Activated naive CD8-positive, alpha-beta T cell treated with anti-CD3 and anti-CD28 coated beads for 36 hours (primary cell): ENCODE measurements at places on chromosomes 4 and X.

DNA sequence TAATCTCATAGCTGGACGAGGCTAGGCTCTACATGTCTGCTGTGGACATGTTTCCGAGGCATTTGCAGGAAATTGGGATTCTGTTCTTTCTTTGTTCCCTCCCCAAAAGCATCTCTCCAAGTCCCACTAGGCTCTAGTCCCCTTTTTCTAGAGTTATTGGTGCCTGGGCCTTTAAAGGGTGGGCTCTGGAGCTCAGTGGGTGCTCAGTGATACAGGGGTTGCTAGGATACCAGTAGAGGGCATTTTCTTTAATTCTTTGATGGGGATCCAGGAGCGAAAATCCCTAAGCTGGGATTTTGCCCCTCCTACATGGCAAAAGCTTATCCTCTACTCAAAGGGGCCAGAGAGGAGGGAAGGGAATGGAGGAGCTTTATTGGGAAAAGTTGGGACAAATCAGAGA, 34.2 kb downstream of the ARHGEF9 start:
- H3K27me3 ChIP-seq = no peaks in the 10 kb centered on the region
- H3K4me3 ChIP-seq = no peak overlapping the region
- H3K36me3 ChIP-seq = peaks cover 5% of the 10 kb centered on the region
- no peak for DNase-seq
- peaks cover 46% of the 10 kb centered on the region for H3K4me1 ChIP-seq

GRCh38 chrX:49184294-49185281, 1.6 kb downstream of the PRICKLE3 start:
- H3K27ac ChIP-seq = peak overlapping the region; percentile 86
- DNase-seq = peak; percentile 56
- H3K4me1 ChIP-seq = peaks cover 8% of the 10 kb centered on the region
- peaks cover 13% of the 10 kb centered on the region for H3K36me3 ChIP-seq
- H3K4me3 ChIP-seq = peak overlapping the region; percentile 90

DNA sequence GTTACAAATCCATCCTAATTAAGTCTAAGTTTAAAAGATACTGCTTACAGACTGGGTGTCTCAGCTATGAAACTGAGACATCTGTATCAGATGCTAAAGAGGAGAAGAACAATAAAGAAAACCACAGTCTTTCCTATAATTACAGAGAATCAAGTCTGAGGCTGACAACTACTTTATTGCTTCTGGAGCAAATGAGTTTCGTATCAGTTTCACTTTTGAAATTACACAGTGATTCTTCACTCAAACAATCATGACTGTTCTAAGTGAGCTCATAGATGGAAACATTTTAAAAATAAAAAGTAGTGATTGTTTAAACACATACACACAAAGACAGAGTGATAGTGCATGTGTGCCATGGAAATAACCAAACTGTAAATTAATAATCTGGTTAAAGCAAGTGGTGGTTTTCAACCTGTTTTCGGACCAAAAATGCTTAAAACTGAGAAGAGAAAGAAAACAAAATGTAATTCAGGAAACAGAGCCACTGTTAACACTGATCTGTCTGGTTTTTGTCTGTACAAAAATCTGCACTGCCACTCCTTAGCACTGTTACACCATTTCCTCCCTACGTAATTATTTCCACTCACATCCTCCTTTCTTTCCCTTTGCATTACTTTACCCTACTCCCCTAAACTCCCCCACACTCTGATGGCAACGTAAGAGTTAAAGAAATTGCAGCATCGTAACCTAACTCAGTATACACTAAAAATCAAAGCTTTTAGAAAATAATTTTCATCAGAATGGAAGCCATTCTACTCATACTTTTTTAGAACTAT, 12.5 kb downstream of the RFC1 start:
- H3K4me1 ChIP-seq = peaks cover 60% of the 10 kb centered on the region
- peaks cover 62% of the 10 kb centered on the region for H3K36me3 ChIP-seq
- H3K27me3 ChIP-seq = no peaks in the 10 kb centered on the region
- H3K4me3 ChIP-seq = peak overlapping the region; percentile 71
- H3K27ac ChIP-seq = peak overlapping the region; percentile 96
- DNase-seq = peak; percentile 25

GRCh38 chrX:65127842-65128241, 151.6 kb upstream of the ZC4H2 start:
- peaks cover 61% of the 10 kb centered on the region for H3K36me3 ChIP-seq
- H3K4me3 ChIP-seq = no peak overlapping the region
- no peak for DNase-seq
- H3K27ac ChIP-seq = peak overlapping the region; percentile 16
- H3K4me1 ChIP-seq = peaks cover 13% of the 10 kb centered on the region
- no peaks in the 10 kb centered on the region for H3K27me3 ChIP-seq

DNA sequence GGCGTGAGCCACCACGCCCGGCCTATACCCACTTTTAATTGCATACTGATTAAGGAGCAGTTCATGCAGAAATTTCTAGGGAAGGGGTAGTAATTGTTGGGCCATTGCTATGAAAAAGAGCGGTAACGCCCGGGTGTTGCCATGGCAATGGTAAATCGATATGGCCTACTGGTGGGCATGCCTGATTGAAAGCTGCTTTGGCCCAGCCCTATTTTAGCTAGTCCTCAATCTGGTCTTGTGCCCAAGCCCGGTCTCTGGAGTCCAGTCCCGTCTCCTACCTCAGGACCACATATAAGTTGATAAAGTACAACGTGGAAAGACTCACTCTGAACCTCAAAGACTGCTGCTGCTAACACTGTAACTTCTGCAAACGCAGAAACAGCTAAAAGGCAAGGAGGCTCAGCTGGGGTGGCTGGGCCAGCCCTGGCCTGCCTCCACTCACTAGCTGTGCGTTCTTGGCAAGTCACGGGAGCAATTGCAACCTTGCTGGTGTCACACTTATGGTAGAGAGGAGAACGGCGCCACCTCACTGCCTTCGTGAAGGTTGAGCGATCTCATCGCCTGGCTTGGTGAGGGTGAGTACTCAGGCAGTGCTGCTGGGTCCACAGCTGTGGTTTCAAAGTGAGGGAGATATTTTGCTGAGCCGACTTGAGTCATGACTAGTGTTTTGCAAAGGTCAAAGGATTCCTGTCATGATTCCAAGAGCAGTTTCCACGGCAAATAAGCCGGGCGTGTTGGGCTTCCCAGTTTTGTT, 57.0 kb upstream of the GRPEL1 start:
- no peak overlapping the region for H3K4me3 ChIP-seq
- no peaks in the 10 kb centered on the region for H3K4me1 ChIP-seq
- peaks cover 3% of the 10 kb centered on the region for H3K27me3 ChIP-seq
- no peaks in the 10 kb centered on the region for H3K36me3 ChIP-seq
- DNase-seq = no peak

DNA sequence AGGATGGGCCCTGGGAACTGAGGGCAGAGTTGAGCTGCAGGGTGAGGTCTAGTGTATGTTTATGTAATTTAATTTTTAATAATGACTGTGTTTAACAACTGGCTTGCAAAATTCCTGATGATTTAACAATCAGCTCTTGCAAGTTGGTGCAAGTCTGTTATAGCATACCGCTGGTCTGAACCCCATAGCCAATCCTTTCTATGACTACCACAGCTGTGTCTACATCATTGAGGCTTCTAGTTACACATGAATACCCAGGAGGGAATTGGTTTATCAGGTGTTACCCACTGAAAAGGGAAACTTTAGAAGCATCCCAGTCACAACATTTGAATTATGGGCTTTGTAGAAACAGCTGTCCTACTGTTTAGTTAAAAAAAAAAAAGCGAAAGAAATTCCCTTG, 38.3 kb downstream of the SUPT20HL1 start:
- no peak for DNase-seq
- no peaks in the 10 kb centered on the region for H3K36me3 ChIP-seq
- H3K27me3 ChIP-seq = peaks cover 3% of the 10 kb centered on the region
- no peak overlapping the region for H3K4me3 ChIP-seq
- H3K4me1 ChIP-seq = peaks cover 5% of the 10 kb centered on the region

DNA sequence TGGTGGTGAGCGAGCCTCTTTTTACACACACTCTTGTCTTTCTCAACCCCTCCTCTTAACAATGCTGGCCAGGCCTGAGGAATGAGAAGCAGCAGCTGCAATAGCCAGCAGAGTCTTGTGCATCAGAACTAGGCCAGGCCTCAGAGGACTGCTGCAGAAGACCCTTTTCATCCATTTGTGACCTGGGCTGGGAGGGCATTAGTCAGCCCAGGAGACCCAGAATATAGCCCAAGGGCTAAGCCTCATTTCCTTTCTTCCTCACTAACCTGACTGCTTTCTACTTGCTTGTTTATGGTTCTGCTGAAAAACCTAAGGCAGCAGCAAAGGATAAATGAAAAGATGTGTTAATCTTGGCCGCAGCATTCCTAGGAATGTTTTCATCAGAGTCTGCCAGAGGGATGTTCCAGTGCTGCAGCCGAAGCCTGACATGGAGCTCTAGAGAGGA, 254.7 kb upstream of the AR start:
- H3K4me3 ChIP-seq = no peak overlapping the region
- H3K4me1 ChIP-seq = no peaks in the 10 kb centered on the region
- H3K27me3 ChIP-seq = no peaks in the 10 kb centered on the region
- no peak overlapping the region for H3K27ac ChIP-seq
- no peaks in the 10 kb centered on the region for H3K36me3 ChIP-seq

DNA sequence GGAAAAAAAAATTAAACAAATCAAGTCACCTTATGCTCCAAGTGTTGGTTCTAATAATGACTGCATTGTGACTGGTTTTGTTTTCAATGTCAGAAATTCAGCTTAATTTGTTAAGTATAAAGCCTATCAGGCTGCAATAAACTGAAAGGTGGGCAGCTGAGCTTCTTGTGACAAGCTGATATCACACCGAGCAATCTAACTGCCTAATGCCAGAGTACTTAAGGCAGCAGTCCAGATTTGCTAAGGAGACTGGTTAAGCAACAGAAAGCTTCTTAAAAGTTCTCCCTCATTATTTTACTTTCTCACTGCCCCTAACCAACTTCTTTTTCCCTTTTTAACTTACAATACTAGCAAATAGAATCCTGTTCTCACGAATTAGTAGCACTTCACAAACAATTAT, 201.0 kb downstream of the MAB21L2 start:
- H3K4me1 ChIP-seq = no peaks in the 10 kb centered on the region
- no peak overlapping the region for H3K4me3 ChIP-seq
- DNase-seq = no peak
- no peak overlapping the region for H3K27ac ChIP-seq
- peaks cover 10% of the 10 kb centered on the region for H3K36me3 ChIP-seq
- H3K27me3 ChIP-seq = no peaks in the 10 kb centered on the region

- H3K27me3 ChIP-seq = no peaks in the 10 kb centered on the region
- no peak overlapping the region for H3K27ac ChIP-seq
- no peaks in the 10 kb centered on the region for H3K36me3 ChIP-seq
- no peaks in the 10 kb centered on the region for H3K4me1 ChIP-seq
- no peak for DNase-seq
These were observed 74.5 kb upstream of the PLS3 start for GRCh38 chrX:115486510-115486909.

DNA sequence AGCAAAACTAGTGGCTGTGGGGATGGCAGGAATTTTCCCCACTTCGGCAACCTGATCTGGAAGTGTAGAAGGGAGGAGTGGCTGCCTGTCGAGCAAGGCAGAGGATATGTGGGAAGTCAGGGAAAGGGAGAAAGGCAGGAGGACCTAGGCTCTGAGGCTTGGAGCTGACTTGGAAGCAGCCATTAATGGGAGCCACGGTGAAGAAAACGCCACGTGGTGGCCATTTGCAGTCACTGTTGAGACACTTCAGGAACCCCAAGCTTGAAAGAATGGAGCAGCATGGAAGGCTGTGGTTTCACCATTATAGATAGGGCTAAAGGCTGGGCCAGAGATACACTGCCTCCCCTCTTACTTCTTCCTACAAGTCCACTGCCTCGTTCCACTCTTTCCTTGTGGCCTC, 41.8 kb upstream of the MAML3 start:
- no peak for DNase-seq
- H3K27me3 ChIP-seq = peaks cover 4% of the 10 kb centered on the region
- no peak overlapping the region for H3K4me3 ChIP-seq
- H3K27ac ChIP-seq = no peak overlapping the region

GRCh38 chr4:150345207-150345744, 236.7 kb upstream of the MAB21L2 start:
- H3K4me1 ChIP-seq = no peaks in the 10 kb centered on the region
- H3K27me3 ChIP-seq = no peaks in the 10 kb centered on the region
- no peak for DNase-seq
- H3K36me3 ChIP-seq = peaks cover 22% of the 10 kb centered on the region
- H3K27ac ChIP-seq = no peak overlapping the region

GRCh38 chr4:48668254-48669017, 111.6 kb downstream of the FRYL start:
- no peak for DNase-seq
- H3K4me3 ChIP-seq = no peak overlapping the region
- H3K4me1 ChIP-seq = peaks cover 24% of the 10 kb centered on the region
- peaks cover 20% of the 10 kb centered on the region for H3K36me3 ChIP-seq

GRCh38 chr4:65139998-65140397, 530.3 kb downstream of the EPHA5 start:
- no peak for DNase-seq
- no peaks in the 10 kb centered on the region for H3K27me3 ChIP-seq
- H3K27ac ChIP-seq = no peak overlapping the region
- no peaks in the 10 kb centered on the region for H3K36me3 ChIP-seq
- no peaks in the 10 kb centered on the region for H3K4me1 ChIP-seq
- no peak overlapping the region for H3K4me3 ChIP-seq
